Thymus (tissue), 14 donors: ENCODE measurements at places on chromosomes 6 and 20. TPM values are rescaled to one million over a fixed set of nuclear protein-coding genes. Genes with fewer than 3 reads are reported as not detected.

DNA sequence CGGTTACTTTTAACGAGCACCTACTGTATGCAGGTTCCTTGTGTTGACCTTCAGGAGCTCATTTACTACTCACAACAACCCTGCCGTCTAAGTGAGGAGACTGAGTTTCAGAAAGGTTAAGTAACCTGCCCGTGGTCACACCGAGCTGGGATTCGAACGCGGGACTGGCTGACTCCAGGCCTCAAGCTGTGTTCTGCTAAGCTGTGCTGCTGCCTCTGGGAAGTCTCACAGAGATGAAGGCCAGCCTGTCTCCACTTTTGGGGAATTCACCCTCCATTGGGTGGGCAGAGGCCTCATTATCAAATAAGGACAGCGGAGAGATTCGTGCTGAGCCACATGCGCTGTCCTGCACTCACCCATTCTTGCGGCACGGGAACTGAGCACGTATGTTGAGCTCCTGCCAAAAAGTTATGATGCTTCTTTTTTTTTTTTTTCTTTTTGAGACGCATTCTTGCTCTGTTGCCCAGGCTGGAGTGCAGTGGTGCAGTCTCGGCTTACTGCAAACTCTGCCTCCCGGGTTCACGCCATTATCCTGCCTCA lies 25.9 kb upstream of the MYT1 start:
- no peak for DNase-seq

- no peak for DNase-seq
Observed at GRCh38 chr20:61720348-61720696, 345.4 kb downstream of the TAF4 start.

DNA sequence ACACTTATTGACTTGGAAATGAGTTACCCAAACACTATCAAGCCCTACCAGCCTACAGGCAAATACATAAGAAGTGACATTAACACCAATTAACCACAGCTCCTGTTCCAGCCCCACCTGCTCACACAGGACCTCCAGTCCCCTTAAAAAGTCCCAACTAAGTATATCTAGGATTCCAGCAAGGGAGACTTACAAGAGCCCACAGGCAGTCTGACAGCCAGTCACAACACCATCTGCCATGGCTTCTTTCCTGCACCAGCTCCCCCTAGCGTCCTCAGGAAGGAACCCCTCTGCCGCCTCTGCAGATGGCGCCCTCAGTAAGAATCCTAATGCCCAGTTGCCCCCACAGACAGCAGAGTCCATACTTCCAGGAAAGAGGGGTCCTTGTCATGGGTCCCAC lies 122.1 kb downstream of the HIVEP2 start:
- no peak for DNase-seq

GRCh38 chr6:128605961-128606360 lies 85.6 kb upstream of the PTPRK start:
- DNase-seq: no peak

DNA sequence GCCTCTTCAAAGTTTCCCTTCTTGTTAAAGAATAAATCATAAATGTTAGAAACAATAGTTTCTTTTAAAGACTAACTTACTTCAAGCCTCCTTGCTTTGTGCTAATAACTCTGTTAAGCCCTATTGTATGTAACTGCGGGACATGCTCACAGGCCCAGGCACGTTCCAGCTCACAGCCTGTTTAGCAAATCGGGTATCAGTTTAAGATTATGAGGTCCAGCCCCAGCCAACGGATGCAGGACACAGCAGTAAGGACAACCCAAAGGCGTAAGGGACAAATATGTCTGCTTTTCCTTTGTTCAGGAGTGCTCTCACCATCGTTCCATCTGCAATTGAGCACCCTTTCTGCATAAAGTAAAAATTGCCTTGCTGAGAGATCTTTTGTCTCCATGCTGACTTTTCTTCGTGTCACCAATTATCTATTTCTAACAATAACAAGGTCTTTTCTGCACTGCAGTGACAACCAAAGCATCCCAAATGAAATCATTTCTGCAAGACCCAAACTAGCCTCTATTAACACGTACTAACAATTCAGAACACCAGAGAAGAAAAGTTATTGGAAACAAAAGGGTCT lies 1.4 kb downstream of the C6orf52 start:
- DNase-seq: no peak

DNA sequence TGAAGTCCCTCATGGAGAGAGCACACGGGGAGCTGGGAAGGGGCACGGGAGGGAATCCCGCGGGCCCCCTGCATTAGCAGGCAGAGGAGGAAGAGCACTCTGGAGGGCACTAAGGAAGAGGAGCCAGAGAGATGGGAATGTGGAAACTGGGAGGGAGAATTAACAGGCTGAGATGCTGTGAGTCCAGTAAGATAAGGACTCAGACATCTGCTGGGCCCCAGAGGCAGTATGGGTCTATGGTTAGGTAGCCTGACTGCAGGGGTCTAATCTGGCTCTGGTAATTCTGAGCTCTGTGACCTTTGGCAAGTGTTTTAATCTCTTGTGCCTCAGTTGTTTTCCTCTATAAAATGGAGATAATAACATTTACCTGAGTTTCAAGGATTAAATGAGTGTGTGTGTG lies 15.7 kb upstream of the SRSF3 start:
- DNase-seq: no peak

DNA sequence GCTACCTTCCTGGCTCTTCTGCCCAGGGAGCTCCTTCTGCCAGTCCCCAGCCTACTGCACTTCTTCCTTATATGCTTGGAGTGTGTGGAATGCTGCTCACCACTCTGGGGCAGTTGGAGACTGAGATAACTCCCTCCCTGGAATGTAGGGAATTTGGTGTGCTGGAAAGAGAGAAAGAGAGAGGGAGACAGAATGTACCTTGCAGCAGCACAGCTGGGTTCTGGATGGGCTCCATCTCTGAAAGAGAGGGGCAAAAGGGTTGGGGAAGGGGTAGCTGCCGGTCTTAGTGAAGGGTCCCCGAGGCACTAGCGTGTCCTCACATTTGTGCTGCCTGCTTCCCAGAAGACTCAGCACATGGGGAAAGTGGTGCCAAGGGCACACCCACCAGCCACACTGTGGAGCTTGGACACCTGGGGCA lies 40.2 kb upstream of the DDR1 start:
- no peak for DNase-seq

GRCh38 chr6:159104931-159105330 lies 60.1 kb upstream of the TAGAP start:
- DNase-seq: peak; percentile 78

GRCh38 chr6:27672113-27672799 lies 199.4 kb upstream of the ZNF184 start:
- no peak for DNase-seq

GRCh38 chr20:48056218-48056617 lies 270.9 kb upstream of the SULF2 start:
- no peak for DNase-seq

DNA sequence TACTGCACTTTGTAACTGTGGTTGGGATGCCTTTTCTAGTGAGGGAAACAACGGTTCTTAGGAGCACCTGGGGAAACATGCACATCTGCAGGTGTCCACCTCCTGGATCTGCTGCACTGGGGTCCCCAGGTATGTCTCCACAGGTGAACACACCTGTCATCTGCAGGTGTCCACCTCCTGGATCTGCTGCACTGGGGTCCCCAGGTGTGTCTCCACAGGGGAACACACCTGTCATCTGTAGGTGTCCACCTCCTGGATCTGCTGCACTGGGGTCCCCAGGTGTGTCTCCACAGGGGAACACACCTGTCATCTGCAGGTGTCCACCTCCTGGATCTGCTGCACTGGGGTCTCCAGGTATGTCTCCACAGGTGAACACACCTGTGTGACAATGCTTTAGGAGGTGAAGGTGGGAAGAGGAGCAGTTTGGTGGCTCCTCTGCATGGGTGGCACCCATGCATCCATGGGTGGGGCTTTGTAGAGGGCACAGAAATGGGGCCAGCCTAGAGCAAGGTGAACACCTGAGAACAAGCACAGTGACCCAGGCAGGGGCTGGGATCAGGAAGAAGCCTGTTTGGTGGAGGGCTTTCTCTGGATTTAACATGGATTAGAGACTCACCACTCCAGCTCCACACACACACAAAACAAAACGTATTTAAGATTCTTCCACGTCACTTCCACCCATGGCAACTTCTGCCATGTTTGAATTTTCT lies 206.0 kb upstream of the CDH4 start:
- DNase-seq: no peak

- DNase-seq: no peak
Observed at GRCh38 chr20:15154070-15154469, 816.7 kb upstream of the FLRT3 start.

DNA sequence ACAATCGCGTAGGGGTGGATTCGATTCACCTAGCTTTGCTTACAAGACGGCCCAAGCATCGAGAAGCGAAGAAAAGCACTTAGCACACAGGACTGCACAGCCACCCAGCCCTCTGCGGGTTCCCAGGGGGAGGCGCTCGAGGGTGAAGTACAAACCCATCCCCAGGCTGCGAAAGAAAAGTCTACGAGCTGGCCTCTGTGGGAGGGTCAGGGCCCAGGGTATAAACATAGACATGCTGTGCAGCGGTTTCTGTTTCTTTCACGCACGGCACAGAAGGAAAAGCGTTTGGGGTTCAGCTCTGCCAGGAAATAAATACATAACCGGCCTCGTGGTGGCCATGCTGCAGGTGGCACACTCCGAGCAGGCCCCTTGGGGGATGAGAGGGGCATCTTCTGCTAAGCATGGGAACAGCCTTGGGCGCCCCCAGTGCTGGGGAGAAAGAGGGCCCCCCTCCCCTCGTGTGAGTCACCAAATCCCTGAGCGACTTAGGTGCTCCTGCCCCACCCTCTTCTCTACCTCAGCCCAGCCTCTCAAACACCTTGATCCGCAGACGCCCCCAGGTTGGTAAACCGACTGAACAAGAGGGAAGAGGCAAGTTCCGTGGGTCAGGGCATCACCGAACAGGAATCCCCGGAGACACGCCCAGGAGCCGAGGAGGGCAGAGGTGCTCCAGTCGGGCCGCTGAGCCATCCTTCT lies 91.6 kb upstream of the RIPOR2 start:
- DNase-seq: peak; percentile 64

DNA sequence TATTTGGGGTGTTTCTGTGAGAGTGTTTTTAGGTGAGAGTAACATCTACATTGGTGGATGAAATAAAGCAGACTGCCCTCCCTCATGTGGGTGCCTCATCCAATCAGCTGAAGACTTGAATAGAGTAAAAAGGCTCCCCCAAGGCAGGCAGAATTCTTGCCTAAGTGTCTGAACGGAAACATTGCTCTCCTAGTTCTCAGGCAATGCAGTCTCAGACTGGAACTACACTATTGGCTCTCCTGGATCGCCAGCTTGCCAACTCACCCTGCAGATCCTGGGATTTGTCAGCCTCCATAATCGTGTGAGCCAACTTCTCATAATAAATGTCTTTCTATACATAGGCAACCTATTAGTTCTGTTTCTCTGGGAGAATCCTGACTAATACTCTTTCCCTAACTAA lies 5.5 kb upstream of the TMEM170B start:
- DNase-seq: no peak

- DNase-seq: no peak
Observed at GRCh38 chr20:19780261-19780660, 22.2 kb downstream of the RIN2 start.

- no peak for DNase-seq
Observed at GRCh38 chr6:18820725-18821124, 433.6 kb downstream of the RNF144B start.

- DNase-seq: no peak
Observed at GRCh38 chr20:7038029-7038428, 270.5 kb downstream of the BMP2 start.

DNA sequence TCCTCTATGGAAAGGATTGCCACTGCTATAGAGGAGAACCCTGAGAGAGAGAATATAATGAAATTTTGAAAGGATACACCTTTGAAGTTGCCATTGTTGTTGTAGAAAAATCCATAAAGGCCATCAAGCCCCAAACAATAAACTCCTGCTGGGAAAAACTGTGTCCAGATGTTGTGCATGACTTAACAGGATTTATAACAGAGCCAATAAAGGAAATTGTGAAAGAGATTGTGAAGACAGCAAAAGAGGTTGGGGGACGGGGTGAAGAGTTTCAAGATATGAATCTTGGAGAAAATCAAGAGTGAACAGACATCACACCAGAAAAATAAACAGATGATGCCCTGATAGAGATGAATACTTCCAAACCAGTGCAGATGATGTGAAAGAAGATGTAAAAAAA lies 396.4 kb downstream of the BCKDHB start:
- no peak for DNase-seq

The PPIL6 gene
- total RNA-seq: 1.3 TPM

The KCNK15 gene
- 0.05 TPM for total RNA-seq

The BANF2 gene
- 0.14 TPM for total RNA-seq

The MMP24 gene
- total RNA-seq: 0.05 TPM

The VSX1 gene
- total RNA-seq: 0.09 TPM

The KCNB1 gene
- 0.09 TPM for total RNA-seq

The FAM83B gene
- total RNA-seq: 6.6 TPM

The SLC17A3 gene
- 0.14 TPM for total RNA-seq

The MAP7 gene
- total RNA-seq: 2.5 TPM

The GRM1 gene
- under 0.01 TPM for total RNA-seq
